ENCODE measurements at places on chromosomes 6 and 20.

GRCh38 chr6:14182916-14183315, 65.3 kb downstream of the CD83 start:
- DNase-seq, result no peak

GRCh38 chr20:41005361-41005729, 23.3 kb upstream of the TOP1 start:
- no peak for DNase-seq

GRCh38 chr6:38112181-38112580, 292.7 kb downstream of the ZFAND3 start:
- no peak for DNase-seq

DNA sequence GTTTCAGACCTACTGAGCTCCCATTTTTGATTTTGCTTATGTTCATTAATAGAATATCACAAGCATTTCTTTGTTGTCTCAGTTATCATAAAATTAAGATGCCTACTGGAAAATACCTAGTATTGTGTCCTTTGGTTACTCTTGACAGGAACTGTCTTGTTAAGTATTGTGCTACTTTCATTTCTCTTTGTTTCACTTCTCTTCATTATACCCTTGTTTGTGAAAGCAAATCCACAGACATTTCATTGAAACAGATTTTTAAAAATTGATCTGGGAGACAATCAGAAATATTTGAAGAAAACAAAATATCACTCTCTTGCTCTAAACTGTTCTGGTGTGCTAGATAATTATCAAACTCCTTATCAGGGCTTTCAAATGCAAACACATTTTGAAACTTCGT, 290.5 kb upstream of the EYS start:
- DNase-seq, result no peak

DNA sequence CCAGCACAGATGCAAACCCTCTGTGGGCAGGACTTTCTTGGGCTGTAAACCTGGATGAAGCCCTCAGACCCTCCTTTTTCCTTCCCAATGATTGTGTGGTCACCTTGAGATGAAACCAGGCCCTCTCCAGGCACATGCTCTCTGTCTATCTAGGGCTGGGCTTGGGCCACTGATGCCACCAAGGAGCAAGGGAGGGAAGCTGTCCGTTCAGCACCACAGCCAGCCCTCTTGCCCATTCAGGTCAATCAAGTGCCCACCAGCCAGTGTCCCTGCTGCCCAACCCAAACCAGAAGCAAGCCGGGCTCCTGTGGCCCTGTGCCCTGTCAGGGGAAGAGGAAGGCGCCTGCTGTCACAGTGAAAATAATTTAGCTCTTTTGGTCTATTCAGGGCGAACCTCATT, 8.0 kb downstream of the STMN3 start:
- DNase-seq, result no peak

- DNase-seq, result no peak
Measured at GRCh38 chr6:128246472-128247260, 273.7 kb downstream of the PTPRK start.

DNA sequence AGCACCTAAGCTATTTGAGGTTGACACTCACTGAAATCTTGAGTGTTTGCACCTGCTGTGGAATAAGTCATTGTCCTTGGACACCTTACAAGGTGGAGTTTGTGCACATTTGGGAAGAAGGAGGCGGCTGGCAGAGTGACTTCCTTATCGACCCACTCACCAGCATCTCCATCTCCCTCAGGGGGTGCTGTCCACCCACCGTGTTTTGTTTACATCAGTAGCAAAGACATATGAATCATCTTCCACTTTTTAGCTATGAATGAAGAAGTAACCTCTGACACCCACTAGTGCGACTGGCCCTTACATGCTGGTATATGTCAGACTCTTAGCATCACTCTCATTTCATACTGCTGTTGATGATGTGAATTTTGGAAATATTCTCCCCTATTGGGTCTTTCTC, 119.5 kb upstream of the SGK1 start:
- peak; percentile 16 for DNase-seq

- DNase-seq, result no peak
Measured at GRCh38 chr6:160162030-160162566, 40.5 kb downstream of the SLC22A1 start.

GRCh38 chr20:56423886-56424285, 11.8 kb downstream of the CASS4 start:
- no peak for DNase-seq

DNA sequence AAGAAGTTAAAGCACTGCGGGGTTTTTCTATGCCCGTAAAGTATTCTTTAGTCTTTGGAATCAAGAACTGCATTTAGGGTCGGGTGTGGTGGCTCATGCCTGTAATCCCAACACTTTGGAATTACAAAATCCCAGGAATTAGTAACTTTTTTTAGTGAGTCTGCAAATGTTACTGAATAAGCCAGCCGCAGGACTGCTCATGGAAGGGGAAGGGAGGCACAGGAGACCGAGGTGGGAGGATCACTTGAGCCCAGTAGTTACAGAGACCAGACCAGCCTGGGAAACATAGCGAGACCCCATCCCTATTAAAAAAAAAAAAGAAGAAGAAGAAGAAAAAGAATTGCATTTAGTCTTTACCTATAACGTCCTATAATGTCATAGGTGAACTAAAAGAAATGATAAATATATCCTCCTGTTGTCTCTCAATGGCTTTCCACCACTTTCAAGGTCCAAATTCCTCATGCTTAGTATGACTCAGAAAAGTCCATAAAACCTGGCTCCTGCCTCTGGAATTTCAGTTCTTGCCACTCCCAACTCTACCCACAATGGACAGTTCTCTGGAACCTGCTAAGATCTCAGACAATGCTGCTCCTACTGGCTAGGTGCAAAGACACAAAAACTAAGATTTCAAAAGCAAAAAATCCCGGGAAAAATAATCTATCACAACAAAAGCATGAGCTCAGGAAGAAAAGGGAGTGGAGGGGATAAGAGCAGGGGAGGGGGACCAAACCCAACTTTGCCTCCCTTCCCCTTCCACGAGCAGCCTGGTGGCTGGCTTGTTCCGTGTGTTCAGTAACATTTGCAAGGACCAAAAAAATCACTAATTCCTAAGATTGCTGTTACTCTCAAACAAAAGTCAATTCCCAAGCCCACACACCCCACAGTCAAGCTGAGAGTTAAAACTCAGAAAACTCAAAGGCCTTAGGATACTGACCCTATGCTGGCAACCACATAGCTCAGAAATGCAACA, 39.0 kb downstream of the B4GALT5 start:
- DNase-seq, result no peak

DNA sequence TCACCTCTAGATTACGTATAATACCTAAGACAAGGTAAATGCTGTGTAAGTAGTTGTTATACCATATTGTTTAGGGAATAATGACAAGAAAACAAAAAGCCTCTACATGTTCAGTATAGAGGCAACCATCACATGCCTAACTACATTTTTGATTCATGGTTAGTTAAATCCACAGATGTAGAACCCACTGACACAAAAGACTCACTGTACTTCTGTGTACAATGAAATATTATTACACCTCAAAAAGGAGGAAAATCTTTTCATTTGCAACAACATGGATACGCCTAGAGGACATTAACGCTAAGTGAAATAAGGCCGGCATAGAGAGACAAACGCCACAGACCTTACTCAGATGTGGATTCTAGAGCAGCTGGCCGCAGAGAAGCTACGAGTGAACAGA, 50.5 kb downstream of the NINL start:
- no peak for DNase-seq

- no peak for DNase-seq
Measured at GRCh38 chr20:51715163-51715855, 52.9 kb downstream of the ATP9A start.

All from activated T-helper 1 cell treated with anti-CD3 and anti-CD28 coated beads, Interleukin-2, amount 50 U/mL, for 16 hours (primary cell).